Stimulated activated CD8-positive, alpha-beta memory T cell treated with anti-CD3 and anti-CD28 coated beads, Interleukin-15, amount 100 ng/mL, for 4 hours (primary cell): ENCODE measurements at places on chromosomes 5 and 9.

GRCh38 chr9:36492865-36493264, 79.8 kb upstream of the MELK start:
- DNase-seq, result no peak

- DNase-seq, result no peak
These were observed 52.5 kb upstream of the CPEB4 start for GRCh38 chr5:173835661-173836060.

GRCh38 chr9:135201711-135202110, 114.2 kb downstream of the OLFM1 start:
- DNase-seq, result no peak

- DNase-seq, result no peak
These were observed 1.8 kb downstream of the AUH start for GRCh38 chr9:91359734-91360470.

DNA sequence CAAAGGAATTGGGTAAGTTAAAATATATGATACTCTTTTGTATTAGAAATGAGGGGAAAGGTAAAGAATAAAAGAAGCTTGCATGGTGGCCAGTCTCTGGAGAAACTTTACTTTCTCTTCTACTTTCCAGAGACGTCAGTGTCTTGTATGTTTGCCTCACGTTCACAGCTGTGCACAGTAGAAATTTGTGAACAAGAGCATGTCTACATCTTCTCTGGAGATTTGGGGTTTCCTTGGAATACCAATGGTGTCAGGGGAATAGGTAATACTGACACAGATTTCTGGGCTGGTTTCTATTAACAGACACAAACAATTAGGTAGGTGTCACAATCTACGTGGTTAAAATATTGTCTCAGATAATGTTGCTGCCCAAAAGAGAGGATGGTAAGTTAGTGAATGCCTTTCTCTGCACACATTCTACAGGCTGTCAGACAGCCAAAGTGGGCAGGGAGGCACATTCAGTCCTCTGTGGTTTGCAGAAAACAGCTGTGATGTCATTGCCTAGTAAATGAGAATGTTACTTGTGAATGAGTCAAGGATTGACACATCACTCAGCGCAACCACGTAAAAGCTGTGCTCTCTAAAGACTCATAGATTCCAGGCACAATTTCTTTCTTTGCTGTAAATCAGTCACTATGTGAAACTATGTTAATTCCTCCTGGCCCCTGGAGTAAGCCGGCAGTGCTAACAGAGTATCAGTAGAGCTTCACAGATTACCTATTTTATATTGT, 397.1 kb downstream of the MAN2A1 start:
- DNase-seq, result no peak

- DNase-seq, result no peak
These were observed 172.5 kb upstream of the GLRA1 start for GRCh38 chr5:152097128-152097527.

- no peak for DNase-seq
These were observed 32.5 kb upstream of the ERBIN start for GRCh38 chr5:65893749-65894430.

DNA sequence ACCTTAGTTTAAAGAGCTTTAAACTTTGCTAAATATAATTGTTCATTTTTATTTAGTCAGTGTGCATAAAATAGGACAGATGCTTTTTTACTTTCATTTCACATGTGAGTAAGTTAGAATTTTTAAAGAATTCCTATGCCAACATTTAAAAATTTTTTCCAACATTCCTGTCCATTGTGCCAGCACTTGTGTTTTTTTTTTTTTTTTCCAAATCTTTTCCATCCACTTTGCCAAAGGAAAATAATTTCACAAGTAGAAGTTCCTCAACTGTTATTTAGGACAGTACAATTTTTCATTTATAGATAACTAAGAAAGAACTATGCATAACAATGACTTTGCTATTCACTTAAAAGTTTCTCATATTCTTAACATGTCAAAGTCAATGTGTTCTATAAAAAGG, 189.5 kb downstream of the ADAMTS6 start:
- no peak for DNase-seq

DNA sequence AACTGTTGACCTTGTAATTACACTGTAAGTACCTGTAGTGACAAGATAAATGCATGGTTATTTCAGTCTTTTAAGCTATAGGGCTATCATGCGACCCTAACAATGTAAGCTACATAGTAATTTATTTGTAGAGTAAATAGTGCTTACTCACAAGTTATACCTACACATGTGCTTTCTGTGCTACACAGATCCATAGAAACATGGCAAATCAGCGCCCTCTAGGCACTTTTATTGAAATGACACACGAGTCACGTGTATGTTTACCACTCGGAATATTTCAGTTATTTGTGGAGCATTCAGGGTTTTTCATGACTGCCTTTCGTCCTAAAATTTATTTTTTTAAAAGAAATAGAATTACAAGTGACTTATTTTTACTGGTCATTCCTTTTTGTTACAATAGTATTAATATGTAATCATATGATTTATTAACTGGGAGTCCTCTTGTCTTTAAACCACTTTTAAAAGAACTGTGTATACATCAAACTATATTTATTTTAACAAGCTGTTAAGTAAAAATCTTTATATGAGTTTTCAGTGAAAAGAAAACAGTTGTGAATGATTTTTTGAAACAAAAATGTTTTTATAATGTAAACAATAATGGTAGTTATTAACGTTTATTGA, 1242.3 kb upstream of the WWC1 start:
- DNase-seq, result no peak

- DNase-seq, result no peak
These were observed 1740.9 kb downstream of the EFNA5 start for GRCh38 chr5:105929858-105930257.

DNA sequence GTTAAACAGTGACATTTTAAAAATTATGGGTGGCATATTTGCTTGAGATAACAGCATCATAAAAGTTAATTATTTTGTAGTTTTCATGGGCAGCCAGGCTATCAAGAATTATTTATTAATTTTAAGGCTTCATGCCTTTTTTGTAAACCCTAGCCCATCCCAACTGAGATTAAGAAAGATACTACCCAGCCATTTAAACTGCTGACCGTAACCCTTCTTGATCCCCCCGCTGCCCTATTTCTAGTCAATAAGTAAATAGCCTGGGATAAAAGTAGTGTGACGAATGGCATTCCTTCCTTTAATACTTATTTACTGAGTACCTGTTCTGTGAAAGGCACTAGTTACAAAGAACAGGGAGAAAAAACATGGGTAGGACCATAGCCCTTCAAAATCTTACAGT, 88.3 kb downstream of the DROSHA start:
- DNase-seq, result no peak

- no peak for DNase-seq
These were observed 51.7 kb downstream of the ARHGAP26 start for GRCh38 chr5:142821733-142822487.

DNA sequence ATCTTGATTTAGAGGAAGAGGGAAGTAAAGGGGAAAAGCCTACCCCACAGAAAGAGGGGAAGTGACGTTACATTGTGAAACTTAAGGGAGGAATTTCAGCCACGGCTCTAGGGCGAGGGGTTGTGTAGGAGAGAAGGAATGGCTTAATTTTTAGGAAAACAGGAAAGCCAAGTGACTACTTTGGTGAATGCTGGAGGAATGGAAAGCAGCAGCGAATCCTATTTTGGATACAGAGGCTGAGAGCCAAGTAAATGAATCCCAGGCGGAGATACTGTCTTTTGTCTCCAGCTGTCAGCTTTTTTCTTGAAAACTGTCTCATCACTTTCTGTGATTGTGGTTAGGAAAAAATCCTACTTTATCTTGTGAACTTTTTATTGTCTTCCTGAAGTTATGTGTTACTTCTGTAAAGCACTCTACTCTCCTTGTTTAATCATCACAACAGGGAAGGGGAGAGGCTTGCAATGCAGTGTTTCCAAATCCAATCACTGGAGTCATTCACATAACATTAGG, 188.4 kb downstream of the TSSK1B start:
- DNase-seq, result no peak

GRCh38 chr5:168583742-168584482, 4.7 kb upstream of the PANK3 start:
- DNase-seq, result no peak

- no peak for DNase-seq
These were observed 42.9 kb downstream of the BNIP1 start for GRCh38 chr5:173187054-173187743.

- DNase-seq, result no peak
These were observed 79.1 kb upstream of the MAN2A1 start for GRCh38 chr5:109610581-109610980.

DNA sequence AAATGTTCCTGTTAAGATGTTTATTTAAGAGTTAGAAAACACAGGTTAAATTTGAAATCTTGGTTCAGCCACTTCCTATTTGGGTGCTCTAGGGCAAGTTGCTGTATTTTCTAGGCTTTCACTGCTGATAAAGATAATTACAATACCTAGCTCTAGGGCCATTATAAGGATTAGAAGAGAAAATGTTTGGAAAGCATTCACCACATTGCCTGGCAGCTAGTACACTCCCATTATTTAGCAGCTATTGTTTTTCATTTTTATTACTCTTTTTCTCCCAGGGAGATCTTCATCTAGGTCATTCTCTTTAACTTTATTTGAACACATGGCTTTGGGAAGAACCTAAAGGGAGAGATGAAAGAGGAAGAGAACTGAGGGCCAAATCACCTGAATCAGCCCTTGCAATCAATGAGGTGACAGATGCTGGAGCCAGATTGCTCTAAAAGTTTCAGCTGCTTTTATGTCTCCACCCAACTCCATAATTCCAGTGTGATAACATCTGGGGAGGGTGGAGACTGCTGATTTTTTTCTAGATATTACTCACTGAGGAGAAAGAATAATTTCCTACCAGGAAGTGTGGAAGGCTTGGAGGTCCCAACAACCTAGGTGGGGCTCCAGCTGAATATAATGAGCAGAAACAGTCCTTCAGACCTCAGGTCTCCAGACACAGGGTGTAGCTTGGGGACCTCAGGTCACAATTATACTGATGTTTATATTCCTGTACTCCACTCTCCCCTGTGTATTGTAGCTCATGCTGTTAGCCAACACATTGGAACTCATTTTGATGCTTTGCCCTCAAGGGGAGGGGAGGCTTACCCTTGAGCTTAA, 640.0 kb downstream of the RAB3C start:
- DNase-seq, result no peak

DNA sequence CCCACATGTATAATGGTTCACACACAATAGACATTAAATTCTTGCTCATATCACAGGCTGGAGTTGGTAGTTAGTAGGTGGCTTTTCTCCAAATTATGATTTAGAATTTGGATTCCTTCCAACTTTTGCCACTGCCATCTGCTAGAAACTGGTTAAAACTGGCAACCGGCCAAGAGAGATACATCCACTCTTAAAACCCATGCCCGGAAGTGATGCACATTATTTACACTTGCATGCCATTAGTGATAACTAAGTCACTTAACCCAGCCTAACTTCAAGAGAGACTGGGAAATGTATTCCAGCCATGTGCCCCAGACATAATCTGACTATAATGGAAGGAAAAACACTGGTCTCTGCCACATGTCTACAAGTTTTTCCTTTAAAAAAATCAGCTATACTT, 395.7 kb upstream of the SEMA6A start:
- no peak for DNase-seq

GRCh38 chr9:88044200-88044599, 69.9 kb upstream of the CDK20 start:
- DNase-seq, result no peak

- DNase-seq, result no peak
These were observed 13.8 kb downstream of the GSN start for GRCh38 chr9:121281614-121282276.

DNA sequence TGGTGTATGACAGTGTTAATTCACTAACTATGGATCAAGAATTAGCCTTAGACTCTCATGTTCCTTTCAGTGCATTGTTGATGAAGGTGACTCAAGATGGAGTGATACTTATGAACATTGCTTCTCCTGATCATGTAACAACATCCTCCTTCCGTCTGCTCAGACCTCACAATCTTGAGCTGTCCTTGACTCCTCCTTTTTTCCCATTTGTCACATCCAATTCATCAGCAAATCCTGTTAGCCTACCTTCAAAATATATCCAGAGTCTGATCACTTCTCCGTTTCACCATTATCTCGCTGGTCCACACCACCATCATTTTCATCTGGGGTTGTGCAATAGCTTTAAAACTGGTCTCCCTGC, 9.2 kb upstream of the SEMA6A start:
- no peak for DNase-seq

DNA sequence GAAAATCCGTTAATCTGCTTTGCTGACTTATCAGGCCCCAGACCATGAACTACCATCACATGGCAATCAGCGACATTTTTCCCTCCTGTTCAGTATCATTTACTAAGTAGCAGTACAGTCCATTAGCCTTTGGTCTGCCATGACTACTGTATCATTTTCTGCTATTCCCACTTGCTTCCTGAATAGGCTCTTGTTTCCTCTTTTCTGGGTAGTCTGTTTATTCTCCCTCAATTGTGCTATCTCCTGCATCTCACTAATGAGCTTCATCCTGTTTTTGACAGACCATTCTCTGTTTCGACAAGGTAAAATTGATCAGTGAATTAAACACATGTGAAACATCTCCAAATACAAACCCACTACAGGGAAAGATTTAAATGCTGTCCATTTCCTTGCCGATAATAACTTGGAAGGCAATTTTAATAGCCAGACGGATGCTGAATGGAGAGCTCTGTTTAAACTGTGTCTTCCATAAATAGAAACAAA, 263.5 kb upstream of the ANKRD55 start:
- DNase-seq, result no peak

- no peak for DNase-seq
These were observed 80.7 kb upstream of the PHYKPL start for GRCh38 chr5:178313316-178313715.

DNA sequence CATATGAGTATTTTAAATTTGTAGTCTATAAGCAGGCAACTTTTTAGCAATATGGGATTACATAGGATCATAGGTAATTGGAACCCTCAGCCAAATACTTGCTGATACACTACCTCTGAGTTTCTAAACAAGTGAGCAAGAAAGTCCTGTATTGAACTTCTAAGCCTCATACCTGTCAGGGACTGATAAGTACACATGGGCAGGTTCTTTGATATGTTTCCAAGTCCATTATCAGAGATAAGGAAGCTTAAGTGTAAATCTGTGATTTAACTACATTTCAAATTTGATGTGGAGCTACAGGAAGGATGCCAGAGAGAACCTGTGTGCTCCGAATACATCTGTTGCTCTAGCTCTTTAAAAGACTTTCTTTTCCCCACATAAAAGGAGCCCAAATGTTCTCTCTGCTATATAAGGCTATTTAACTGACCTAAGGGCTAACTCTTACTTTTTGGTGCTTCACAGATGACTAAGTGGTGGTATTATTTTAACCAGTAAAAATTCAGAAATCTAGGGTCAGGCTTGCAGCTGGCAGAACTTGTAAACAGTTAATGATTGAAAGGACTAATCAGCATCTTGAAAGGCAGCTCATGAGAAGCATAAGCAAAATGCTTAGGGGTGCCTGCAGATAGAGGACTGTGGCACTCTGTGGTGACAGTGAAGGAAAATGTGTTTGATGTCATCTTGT, 228.6 kb downstream of the NR3C1 start:
- DNase-seq, result no peak

DNA sequence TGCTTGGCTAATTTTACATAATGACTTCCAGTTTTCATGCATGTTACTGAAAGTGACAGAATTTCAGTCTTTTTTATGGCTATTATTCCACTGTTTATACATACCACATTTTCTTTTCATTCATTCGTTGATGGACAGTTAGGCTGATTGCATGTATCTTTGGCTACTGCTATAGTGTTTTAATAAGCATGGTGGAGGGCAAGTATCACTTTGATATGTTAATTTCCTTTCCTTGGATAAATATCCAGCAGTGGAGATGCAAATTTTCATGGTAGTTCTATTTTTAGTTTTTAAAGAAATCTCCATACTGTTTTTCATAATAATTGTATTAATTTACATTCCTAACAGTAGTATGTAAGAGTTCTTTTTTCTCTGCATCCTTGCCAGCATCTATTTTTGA, 297.9 kb downstream of the PRR16 start:
- DNase-seq, result no peak
